ENCODE measurements at places on chromosomes 12 and 14. TPM values are rescaled to one million over a fixed set of nuclear protein-coding genes. Genes with fewer than 3 reads are reported as not detected.
A peak's percentile ranks its signal among the peaks of the same experiment; 100 is the strongest.

Gene NRL
- total RNA-seq = 0.92 TPM

Gene MYL6B
- not detected for total RNA-seq

Gene AQP2
- total RNA-seq = not detected

Gene ITGA7
- 58.0 TPM for total RNA-seq

Gene EIF2S3B
- total RNA-seq = 0.92 TPM

Gene NEMP1
- total RNA-seq = 2.7 TPM

Gene SRSF5
- total RNA-seq = 441 TPM

Gene ENDOU
- not detected for total RNA-seq

GRCh38 chr12:131040491-131040890 is 86.8 kb downstream of the ADGRD1 start:
- no peak for DNase-seq

GRCh38 chr14:95220663-95221231 is 63.4 kb upstream of the DICER1 start:
- no peak for DNase-seq

GRCh38 chr12:65826353-65827171 is 2.3 kb downstream of the HMGA2 start:
- peak; percentile 30 for DNase-seq

GRCh38 chr12:2264651-2265232 is 212.0 kb downstream of the CACNA1C start:
- no peak for DNase-seq

DNA sequence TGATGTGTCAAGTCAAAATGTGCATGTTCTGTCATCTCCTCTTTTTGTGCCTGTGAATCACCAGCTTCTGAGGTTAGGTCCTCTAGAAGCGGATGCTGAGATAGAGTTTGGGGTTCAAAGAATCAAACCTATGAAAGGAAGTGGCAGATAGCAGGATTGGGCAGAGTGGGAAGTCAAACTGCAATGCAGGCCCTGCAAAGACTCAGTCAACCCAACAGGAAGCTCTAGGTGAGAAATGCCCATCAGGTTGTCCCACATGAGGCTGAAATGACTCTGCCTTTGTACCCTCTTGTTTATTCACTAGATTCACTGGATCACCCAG is 4.5 kb upstream of the MIA2 start:
- DNase-seq = peak; percentile 40

DNA sequence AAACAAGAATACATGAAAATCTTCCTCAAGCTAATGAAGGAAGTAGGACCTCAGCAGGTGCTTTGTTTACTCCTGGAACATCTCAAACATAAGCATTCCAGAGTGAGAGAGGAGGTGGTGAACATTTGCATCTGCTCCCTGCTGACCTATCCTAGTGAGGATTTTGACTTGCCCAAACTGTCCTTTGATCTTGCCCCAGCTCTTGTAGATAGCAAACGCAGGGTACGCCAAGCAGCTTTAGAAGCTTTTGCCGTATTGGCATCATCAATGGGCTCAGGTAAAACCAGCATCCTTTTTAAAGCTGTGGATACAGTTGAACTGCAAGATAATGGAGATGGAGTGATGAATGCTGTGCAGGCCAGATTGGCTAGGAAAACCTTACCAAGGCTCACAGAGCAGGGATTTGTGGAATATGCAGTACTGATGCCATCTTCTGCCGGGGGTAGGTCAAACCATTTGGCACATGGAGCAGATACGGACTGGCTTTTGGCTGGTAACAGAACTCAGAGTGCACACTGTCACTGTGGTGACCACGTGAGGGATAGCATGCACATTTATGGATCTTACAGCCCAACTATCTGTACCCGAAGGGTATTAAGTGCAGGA is 1.9 kb downstream of the TOGARAM1 start:
- DNase-seq = no peak

DNA sequence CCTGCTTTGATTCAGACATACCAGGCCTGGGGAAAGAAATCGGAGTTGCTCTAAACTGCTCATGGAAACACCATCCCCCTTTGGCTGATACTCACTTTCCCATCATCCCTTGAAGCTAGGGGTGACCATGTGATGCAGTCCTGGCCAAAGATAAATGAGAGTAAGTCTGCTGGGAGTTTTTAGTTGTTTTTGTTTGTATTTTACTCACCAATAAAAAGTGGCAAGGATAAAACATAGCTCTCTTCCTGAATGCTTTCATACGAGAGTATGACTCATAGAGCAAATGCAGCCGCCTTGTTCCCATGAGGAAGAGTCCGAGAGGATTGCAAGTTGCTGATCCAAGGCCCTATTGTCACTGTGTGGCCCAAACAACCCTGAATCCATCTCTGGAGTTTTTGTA is 126.4 kb upstream of the TMEM132C start:
- no peak for DNase-seq

DNA sequence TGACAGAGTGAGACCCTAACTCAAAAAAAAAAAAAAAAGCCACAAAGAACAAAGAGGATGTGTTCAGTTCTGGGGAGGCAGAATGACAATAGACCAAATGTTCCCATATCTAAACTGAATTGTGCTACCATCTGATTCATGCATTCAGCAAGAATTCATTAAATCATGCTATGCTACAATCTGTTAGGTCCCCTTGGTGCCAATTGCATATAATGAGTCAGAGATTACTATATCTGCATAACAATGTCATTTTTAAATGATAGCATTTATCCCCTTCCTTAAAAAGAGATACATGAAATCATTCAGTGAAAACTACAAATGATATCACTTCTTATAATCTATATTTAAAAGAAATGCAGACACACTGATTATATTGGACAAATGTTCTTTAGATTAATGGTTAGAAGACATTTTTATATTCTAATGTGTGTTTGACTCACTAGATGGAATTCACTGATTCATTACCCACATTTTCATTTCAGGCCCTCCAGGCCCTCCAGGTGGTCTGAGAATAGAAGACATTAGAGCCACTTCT is 207.6 kb upstream of the PDZRN4 start:
- no peak for DNase-seq

DNA sequence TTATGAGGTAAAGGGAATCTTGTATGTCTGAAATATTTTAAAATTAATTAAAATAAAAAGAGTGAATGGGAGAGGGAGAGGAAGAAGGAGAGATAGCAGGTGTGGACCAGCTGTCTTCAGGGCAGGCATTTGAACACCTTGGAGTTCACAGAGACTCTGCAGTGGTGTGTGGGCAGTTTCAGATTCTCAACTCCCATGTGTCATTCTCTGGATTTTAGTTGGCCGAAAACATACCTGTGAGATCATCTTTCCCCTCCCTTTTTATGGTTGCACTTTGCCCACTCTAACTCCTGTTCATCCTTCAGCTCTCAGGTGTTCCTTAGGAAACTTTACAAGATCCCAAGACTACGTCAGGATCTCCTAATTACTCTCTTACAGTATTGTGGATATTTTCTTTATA is 108.1 kb downstream of the ERC1 start:
- DNase-seq = no peak

- no peak for DNase-seq
Measured at GRCh38 chr14:104509673-104510072, 69.9 kb upstream of the C14orf180 start.

DNA sequence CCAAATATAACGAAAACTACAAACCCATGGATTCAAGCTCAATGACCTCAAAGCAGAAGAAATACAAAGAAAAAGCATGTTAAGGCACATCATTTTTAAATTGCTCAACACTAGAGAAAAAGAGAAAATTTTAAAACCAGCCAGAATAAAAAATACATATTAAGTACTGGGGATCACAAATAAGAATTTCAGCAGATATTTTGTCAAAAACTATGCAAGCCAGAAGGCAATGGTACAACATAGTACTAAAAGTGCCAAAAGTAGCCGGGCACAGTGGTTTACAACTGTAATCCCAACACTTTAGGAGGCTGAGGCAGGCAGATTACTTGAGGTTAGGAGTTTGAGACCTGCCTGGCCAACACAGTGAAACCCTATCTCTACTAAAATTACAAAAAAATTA is 10.2 kb downstream of the SGPP1 start:
- no peak for DNase-seq

DNA sequence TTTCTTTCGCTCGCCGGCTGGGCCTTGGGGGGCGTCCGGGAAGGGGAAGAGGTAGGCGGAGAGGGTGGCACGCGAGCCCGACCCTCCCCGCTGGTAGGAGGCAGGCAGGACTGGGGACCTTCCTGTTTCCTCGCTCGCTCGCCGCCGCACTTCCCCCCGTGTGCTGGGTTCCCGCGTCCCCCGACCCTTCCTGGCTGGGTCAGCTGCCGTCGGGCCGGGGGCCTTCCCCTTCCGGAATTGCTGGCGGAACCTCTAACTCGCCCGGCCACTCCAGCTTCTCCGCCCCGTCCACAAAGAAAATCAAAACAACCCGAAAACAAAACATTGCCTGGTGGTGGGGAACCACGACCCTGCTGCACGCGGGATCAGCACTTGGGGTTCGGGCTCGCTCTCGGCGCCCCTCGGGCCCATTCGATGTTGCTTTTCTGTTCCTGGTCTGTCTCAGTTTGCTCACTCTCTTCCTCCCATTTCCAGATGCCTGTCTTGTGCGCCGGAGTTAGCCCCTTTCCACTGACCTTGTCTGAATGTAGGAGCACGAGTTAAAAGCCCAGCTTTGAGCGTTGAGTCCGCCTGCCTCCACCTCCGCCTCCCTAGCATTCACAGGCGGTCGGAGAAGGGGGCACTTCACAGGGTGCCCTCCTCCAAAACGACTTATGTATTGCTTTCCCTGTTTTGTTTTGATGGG is 581 bp downstream of the PAPOLA start:
- peak; percentile 59 for DNase-seq

- no peak for DNase-seq
Measured at GRCh38 chr14:81247271-81247766, 26.6 kb upstream of the GTF2A1 start.

DNA sequence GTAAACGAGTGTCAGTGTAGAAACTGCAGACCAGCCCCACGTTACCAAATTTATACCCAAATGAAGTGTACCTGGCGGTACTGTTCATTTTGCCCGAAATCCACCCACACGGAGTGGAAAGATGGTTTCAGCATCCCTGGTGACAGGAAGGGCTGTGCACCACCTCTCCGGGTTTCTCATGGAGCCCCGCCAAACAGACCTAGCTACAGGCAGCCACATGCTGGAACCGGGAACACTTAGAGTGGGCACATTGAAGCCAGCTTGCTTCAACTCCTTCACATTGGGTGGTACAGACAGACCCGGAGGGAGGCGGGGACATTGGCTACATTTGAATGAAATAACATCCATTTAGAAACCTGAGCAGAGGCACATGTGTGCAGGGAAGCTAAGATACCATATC is 84.4 kb downstream of the PPP2R5C start:
- no peak for DNase-seq

GRCh38 chr14:100010679-100011078 is 54.5 kb upstream of the EVL start:
- no peak for DNase-seq

DNA sequence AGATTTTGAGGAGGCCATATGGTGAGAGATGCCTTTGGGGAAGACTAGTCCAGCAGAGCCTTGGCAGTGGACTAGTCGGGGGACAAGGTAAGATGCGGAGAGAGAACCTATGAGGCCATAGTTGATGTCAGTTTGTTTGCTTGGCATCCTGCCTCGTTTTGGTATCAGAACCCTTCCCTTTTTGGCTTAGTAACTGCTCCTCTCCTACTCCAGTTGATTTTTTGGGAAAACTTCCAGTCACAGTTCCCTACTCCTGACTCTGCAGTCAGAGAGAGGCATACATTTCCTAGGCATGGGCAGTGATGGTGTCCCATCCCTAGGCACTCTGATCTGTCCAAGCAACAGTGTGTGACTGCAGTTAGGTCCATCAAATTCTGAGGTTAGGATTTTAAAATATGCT is 398.3 kb downstream of the AEBP2 start:
- no peak for DNase-seq

DNA sequence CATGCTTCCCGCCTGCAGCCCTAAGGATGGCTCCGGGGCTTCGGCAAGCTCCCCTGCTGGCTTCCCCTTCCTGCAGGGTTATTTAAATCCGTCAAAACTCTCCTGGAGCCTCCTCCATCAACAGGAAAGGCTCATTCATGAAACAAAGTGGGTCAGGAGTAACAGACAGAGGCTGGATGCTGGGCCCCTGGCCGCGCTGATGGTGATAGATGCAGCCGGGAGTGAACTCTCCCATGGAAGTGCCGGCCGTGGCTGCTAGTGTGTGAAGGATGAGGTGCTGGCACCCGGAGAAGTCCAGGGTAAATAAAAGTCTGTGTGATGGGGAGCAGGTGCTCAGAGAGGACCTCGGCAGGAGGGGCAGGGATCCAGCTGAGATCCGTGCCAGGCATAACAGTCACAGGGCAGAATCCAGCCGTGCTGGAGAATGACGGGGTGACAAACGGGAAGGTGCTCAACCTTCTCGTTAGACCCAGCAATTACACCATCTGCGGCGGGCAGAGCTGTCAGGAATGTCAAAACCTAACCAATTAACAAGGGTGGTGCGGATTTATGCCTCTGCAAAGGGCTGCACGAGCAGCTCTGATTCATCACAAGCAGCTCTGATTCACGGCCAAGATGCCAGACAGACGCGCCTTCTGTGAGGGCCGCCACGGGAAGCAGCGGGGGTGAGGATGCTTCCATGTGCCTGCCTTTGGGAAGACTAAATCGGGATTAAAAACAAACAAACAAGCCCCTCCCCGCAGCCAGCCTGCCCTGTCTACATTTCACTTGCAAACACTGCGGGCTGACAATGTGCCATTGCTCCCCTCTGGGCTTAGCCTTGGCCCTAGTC is 55.6 kb downstream of the SYNE3 start:
- peak; percentile 69 for DNase-seq

DNA sequence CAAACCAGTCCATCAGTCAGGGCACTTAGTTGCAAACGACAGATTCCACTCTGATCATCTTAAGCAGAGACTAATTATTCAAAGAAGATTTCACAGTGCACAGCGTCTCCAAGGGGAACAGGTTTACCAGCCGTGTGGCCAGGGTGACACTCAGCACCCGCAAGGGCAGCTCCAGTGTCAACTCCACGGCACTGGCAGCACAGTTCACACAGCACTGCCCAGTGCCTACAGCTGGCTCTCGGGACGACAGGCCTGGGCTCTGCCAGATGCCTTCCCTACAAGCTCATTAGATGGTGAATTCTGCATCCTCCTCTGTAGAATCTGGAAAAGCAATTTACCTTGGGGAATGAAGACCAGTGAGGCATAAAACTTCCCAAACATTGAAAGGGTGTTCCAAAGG is 4.9 kb downstream of the OR10P1 start:
- DNase-seq = no peak

DNA sequence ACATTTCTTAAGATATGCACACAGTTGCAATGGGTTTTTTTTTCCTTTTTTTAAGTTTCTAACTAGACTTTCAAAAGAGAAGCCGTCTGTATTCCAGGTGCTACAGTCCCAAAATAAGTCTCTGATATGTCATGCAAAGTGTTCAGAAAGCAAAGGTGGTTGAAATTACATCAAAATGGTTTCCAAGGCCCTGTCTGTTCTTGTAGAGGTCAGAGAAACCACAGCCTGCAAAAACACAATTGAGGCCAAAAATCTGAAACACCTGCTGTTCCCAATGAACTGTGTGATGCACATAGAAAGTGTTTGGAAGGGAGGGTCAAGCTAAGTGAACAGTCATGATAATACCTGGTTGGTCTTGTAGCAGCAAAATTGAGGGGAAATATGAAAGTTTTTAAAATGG is 91.0 kb downstream of the VRK1 start:
- no peak for DNase-seq

Measured in stomach (tissue), 19 donors.